ENCODE measurements at places on chromosomes 2 and 18. TPM values are rescaled to one million over a fixed set of nuclear protein-coding genes. Genes with fewer than 3 reads are reported as not detected.

DNA sequence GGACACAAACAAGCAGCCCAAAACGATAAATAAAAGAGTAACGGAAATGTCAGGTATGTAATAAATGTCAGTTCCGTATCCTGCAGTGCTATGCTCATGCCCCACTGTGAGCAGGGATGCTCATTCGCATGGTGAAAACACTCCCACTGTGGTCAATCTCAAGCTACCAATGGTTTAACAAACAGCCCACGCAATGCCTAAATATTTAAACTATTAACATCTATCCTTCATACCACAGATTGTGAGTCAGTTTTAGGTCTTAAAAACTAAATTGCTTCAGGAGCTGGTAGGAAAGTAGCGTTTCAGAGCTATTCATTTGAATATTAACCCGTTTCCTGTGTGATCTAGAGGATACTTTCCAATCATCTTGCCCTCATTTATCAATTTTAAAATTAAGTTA lies 207.4 kb downstream of the TCF4 start:
- DNase-seq, result no peak

NETO1 gene
- not detected for total RNA-seq

DNA sequence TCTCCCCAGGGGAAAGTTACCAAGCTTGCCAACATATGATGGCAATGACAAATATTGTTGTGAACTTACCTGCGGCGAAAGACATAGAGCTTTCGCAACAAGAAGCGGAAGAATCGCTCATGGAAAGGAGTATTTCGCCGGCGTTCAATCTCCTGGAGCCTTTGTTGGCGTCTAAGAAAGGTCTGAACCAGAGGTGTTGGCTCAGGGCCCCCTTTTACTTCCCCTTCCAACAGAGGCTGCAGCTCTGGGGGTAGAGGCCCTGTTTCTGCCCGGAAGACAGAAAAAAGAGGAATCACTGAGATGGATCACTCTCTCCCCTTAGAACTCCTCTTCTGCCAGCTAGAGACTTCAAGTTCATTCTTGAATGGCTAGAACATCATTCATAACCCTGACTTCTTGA lies 10.8 kb downstream of the GGCX start:
- DNase-seq, result no peak

CYRIA gene
- 0.11 TPM for total RNA-seq

- no peak for DNase-seq
Measured at GRCh38 chr18:36041146-36041545, 26.2 kb downstream of the RPRD1A start.

OR6B2 gene
- not detected for total RNA-seq

DNA sequence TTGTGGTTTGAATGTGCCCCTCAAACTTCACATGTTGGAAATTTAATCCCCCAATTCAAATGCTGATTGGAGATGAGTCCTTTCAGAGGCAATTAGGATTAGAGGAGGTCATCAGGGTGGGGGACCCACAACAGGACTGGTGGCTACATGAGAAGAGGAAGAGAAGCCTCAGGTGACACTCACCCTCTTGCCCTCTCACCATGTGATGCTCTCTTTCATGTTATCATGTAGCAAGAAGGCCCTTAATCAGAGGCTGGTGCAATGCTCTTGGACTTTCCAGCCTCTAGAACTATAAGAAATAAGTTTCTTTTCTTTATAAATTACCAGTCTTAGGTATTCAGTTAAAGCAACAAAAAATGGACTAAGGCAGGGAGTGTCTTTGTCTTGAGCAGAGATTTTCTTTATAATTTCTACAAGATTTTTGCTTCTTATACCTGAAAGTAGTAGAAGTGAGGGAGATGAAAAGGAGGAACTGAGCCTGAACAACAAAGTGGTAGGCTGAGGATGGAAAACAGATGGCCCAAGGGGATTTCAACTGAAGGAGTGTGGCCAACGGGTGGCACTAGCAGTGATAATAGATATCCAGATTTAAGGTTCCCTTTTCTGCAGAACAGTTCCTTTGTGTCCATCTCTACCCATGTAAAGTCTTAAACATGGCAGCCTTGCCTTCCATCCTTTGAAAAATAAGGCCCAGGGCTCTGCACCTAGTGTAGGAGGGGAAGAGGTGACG lies 49.2 kb upstream of the TGIF1 start:
- DNase-seq, result no peak

- no peak for DNase-seq
Measured at GRCh38 chr2:111165084-111165483, 44.4 kb downstream of the BCL2L11 start.

DNA sequence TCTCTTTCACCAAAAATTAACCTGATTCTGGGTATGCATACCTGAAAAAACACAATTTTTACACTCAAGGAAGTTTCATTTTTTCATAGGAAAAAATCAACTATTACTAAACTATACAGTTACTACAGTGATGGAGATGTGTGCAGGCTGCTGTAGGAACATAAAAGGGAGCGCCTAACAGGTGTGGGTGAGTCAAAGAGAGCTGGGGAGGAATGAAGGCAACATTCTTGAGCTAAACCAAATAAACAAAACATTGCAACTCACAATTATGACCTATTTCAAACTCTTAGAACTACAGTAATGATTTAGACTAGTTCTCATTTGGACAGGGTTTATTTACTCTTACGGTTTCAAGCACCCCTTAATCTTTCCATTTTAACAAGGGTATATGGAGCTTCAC lies 13.4 kb upstream of the CLASP1 start:
- no peak for DNase-seq

GRCh38 chr2:220533485-220533884 lies 906.1 kb downstream of the SLC4A3 start:
- DNase-seq, result no peak

MYO5B gene
- total RNA-seq, result not detected

CHAC2 gene
- 1.6 TPM for total RNA-seq

SULT1C3 gene
- total RNA-seq, result not detected

AQP12A gene
- not detected for total RNA-seq

- DNase-seq, result no peak
Measured at GRCh38 chr2:238816291-238816690, 31.6 kb upstream of the TWIST2 start.

DNA sequence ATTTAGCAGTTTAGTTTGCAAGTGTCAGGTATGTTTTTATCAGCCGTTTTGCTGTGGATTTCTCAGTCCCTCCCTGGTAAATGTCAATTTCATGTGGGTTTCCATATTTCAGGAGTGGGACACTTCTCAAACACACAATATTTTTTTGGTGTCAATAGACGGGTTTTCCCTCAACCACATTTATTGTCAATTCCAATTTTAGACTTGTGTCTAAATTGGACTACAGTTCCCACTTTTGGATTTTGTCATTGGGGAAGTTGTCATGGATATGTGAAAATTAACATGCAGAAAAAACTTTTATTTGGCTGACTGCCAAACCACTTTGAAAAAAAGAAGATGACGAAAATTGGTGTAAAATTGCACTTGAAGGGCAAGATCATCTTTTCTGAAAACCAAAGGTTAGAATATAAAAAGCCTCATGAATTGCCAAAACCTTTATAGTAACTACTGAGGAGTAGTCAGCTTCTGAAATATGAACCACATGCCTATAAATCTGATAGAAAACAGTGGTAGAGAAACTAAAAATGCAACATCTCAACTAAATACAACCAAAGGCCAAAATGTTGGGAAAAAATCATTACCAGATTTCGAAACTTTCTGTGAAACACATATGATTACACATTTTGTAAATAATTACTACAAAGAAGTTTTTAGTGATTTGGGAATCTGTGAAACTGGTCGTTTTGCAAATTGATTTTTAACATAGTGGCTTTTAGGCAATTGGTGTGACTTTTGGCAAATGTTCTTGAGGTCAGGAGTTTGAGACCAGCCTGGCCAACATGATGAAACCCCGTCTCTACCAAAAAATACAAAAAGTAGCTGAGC lies 106.4 kb downstream of the BCL2L11 start:
- no peak for DNase-seq

DNA sequence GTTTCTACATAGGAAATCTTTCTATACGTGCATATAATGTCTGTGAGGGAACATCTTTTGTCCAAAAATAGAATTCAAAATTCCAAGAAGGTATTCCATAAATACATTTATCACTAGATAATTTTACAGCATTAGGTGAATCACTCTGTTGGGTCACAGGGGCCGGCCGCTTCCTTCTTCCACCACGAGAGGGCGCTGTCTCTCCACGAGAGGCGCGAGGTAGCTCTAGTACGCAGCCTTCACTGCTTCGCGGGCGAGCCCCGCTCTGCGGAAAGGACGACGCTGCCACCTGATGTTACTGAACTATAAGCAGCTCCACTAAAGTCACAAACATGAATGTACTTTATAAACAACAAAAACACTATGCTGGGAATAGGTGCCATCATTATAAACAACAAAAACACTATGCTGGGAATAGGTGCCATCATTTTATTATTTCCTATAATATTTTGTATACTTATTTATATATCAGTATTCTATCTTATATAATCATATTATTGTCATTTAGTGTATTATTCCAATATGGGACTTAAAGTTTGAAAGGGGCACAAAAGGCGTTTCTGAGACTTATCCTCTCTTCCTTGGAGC lies 69.4 kb upstream of the REV1 start:
- DNase-seq, result peak; percentile 69

DNA sequence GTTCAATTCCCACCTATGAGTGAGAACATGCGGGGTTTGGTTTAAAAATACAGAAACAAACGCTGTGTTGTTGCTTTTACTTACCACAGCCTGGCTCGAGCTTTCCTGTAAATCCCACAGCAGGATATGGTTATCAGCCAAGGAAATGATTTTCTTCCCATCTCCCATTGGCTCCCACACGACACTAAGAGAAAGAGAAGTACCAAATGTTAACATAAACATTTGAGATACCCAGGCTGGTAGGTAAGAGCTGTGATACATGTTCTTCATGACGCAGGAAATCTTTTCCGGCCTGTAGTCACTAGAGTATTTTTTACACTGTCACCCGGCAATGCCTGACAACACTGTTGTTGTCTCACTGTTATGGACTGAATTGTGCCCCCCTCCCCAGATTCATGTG lies 163.6 kb downstream of the EIPR1 start:
- DNase-seq, result no peak

DNA sequence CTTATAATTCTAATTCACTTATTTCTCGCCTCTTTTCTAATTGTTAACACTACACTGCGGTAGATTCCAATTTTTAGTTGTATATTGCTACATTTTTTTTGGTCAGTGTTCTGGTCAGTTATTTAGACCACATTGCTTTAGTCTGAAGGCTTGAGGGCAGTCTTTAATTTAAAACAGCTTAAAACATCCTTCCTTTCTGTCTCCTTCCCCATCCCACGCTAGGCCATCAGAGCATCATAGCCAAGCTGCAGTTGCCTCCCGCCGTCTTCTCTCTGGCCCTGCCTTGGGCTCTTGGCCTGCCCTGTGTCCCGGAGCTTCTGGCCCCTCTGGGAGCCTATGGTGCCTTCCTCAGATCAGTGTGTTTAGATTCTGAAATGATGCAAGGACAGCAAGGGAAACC lies 52.6 kb upstream of the GLI2 start:
- no peak for DNase-seq

- no peak for DNase-seq
Measured at GRCh38 chr2:70463581-70463980, 90.0 kb downstream of the TGFA start.

HOXD12 gene
- total RNA-seq, result not detected

KLHL30 gene
- not detected for total RNA-seq

DNA sequence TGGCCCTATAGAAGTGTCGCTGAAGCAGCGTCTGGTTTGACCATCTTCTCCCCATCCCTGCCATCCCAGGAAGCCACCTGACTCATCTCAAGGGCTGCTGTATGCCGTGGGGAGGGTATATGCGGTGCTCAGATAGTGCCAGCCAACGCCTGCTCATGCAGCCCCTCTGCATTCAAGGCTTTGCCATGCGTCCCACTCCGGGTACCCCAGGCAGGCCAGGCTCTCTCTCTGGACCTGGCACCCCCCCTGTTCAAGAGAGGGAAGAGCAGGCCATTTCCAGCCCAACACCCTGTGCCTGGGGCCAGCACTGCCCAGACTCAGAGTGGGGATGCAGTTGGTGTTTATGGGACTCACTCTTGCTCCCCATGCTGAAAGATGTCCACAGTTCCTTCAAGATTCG lies 130.0 kb downstream of the GLI2 start:
- DNase-seq, result no peak

DNA sequence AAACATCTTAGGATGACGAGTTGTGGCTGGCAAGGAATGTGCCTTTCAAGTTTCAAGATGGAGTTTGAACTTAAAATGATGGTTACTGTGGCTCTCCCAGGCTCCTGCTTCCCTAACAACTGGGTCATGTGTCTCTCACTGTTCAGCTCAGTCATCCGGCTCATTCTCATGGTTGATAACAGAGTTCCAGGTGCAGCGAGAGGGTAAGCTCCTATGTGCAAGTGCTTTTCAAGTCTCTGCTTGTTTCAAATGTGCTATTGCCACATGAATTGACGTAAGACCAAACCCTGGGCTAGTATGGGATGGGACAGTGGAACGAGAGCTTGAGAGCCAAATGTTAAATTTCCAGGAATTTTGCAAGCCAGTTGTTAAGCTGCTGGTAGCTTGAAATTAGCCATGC lies 19.5 kb upstream of the PUM2 start:
- no peak for DNase-seq

GRCh38 chr2:128535953-128536352 lies 217.3 kb upstream of the HS6ST1 start:
- no peak for DNase-seq

DNA sequence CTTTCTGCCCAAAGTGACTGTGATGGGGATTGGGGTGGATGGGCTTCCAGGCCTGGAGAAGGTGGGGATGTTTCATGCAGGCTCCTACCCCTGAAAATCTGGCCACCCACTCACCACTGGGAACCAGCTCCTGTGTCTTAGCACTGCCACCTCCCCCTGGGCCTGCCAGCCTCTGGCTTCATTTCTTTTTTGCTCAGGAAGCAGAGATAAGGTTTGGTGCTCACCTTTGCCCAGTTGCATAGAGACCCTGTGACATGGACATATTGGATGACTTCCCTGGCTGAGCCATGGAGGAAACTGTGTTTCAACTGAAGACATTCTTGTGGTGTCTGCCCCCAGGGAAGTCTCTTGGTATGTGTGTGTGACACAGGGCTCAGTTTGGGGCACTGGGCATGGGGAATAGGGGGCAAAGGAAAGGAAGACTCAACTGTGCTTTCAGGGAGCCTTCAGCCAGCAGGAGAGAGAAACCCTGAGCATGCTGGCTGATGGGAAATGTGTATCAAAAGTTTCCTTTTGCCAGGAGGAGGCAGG lies 16.7 kb downstream of the CTIF start:
- no peak for DNase-seq

DNA sequence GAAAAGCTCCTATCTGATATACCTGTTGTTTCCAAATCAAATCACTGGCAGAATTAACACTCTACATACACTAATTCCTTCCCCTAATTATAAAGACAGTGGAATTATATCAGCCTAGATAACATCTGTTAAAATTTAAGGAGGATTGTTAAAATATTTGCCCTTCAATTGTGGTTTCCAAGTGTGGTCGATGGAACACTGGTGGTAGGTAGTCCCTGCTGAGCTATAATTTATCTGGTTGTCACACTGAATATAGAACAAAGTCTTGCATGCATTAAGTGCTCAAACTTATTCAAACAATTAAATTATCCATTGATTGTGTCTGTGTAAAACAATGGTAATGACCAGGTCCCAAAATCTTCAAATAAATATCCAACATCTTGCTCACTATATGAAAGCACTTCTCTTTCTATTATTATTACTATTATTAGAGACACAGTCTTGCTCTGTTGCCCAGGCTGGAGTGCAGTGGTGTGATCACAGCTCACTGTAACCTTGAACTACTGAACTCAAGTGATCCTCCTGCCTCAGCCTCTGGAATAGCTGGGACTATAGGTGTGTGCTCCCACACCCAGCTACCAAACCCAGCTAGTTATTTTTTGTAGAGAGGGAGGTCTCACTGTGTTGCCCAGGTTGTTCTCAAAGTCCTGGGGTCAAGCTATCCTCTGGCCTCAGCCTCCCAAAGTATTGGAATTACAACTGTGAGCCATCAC lies 12.0 kb downstream of the CDH2 start:
- no peak for DNase-seq

- peak; percentile 14 for DNase-seq
Measured at GRCh38 chr2:36356990-36357846, 1.6 kb downstream of the CRIM1 start.
